ENCODE measurements at places on chromosomes 16 and 17.

- peak overlapping the region; percentile 86 for H3K4me3 ChIP-seq
- no peak overlapping the region for H3K27ac ChIP-seq
- no peaks in the 10 kb centered on the region for H3K27me3 ChIP-seq
- H3K36me3 ChIP-seq = peaks cover 52% of the 10 kb centered on the region
These were observed 1.5 kb downstream of the MYBBP1A start for GRCh38 chr17:4553669-4554068.

GRCh38 chr16:57276596-57276995 lies 7.9 kb downstream of the PLLP start:
- no peaks in the 10 kb centered on the region for H3K4me1 ChIP-seq
- H3K27ac ChIP-seq = no peak overlapping the region
- H3K27me3 ChIP-seq = no peaks in the 10 kb centered on the region
- DNase-seq = no peak

GRCh38 chr17:79984877-79985276 lies 50.8 kb downstream of the TBC1D16 start:
- H3K4me1 ChIP-seq = no peaks in the 10 kb centered on the region

DNA sequence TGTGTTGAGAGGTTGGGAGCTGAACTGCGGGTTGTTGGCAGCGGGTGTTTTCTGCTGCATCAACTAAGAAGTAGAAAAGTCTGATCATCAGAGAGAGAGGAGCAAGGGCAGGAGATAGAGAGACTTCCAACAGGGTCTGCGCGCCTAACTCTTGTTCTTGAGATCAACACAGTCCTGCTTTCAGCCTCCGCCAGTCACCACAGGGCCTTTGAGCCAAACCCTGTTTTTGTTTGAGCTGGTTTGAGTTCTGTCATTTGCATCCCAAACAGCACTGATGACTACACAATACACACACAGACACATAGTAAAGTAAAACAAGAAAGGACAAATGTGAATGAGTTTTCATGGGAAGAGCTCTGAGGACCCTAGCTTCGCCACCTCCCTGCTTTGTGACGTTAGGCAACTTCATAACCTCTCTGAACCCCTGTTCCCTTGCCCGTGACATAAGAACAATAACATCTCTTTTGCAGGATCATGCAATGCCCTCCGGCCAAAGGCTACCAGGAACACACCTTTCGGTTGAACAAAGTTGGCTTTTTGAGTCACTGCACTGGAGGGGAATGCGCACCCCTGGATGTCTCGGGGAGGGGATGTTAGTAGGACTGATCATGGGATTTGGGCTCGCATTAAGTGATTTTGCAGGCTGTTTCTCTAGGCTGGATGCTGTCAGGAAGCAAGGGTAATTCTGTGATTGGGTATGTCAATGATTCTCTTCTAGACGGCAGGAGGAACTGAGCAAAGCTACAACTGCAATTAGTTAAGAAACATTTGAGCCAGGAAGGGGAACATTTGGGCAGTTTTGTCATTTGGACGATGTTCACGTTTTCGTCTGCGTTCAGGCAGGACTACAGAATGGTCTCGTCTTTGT lies 92.3 kb downstream of the C16orf78 start:
- no peak for DNase-seq
- no peak overlapping the region for H3K27ac ChIP-seq
- no peak overlapping the region for H3K4me3 ChIP-seq
- no peaks in the 10 kb centered on the region for H3K36me3 ChIP-seq
- H3K27me3 ChIP-seq = no peaks in the 10 kb centered on the region

- H3K27ac ChIP-seq = no peak overlapping the region
- no peak for DNase-seq
- H3K36me3 ChIP-seq = no peaks in the 10 kb centered on the region
- H3K27me3 ChIP-seq = peaks cover 8% of the 10 kb centered on the region
- H3K4me3 ChIP-seq = no peak overlapping the region
- H3K4me1 ChIP-seq = no peaks in the 10 kb centered on the region
These were observed 4.2 kb upstream of the ALOX15 start for GRCh38 chr17:4645642-4646041.

DNA sequence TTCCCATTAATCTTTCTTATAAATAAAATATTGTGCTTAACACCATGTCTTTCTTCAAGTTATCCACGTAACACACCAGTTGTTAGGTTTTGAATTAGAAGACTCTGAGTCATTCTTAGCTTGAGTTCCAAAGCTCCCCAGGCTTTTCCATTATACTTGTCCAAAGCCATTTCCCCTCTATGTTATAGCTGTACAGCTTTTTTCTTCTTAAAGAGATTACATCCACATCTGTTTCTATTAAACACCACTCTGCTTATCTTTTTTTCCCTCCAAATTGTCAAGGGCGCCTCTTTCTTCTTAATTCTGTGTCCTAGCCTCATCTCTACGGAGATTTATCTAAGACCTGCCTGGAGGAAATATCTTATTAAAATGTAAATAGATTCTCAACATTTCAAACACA lies 139.4 kb upstream of the CPHXL start:
- no peak for DNase-seq
- H3K4me3 ChIP-seq = no peak overlapping the region

- H3K4me1 ChIP-seq = no peaks in the 10 kb centered on the region
- H3K27me3 ChIP-seq = no peaks in the 10 kb centered on the region
- H3K27ac ChIP-seq = no peak overlapping the region
- DNase-seq = no peak
- no peaks in the 10 kb centered on the region for H3K36me3 ChIP-seq
These were observed 11.8 kb upstream of the MLYCD start for GRCh38 chr16:83887080-83887479.

- no peak overlapping the region for H3K4me3 ChIP-seq
- peak overlapping the region; percentile 94 for H3K27ac ChIP-seq
- peak; percentile 63 for DNase-seq
- peaks cover 18% of the 10 kb centered on the region for H3K4me1 ChIP-seq
- no peaks in the 10 kb centered on the region for H3K36me3 ChIP-seq
- H3K27me3 ChIP-seq = no peaks in the 10 kb centered on the region
These were observed 20.8 kb upstream of the PLLP start for GRCh38 chr16:57305159-57305811.

DNA sequence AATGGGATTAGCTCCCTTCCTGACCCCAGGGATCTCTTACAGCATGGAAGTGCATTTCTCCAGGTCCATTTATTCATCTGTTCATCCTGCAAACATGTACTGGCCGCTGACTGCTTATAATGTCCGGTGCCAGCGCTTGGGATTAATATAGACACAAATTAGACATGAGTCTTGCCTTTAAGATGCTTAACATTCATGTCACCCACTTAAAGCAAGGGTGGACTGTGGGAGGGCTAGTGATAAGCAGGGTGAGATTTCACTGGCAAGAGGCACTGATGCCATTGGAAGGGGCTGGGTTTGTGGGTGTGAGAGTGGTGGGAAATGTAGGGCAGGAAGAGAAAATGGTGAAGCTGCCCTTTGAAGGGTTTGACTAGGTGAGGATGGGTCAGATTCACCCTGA lies 92.2 kb upstream of the MPHOSPH6 start:
- H3K4me3 ChIP-seq = no peak overlapping the region
- no peaks in the 10 kb centered on the region for H3K27me3 ChIP-seq
- H3K36me3 ChIP-seq = no peaks in the 10 kb centered on the region
- no peak for DNase-seq

GRCh38 chr17:55843785-55844184 lies 92.9 kb downstream of the PCTP start:
- H3K4me1 ChIP-seq = peaks cover 2% of the 10 kb centered on the region
- no peaks in the 10 kb centered on the region for H3K36me3 ChIP-seq
- no peaks in the 10 kb centered on the region for H3K27me3 ChIP-seq
- no peak for DNase-seq
- H3K4me3 ChIP-seq = no peak overlapping the region

DNA sequence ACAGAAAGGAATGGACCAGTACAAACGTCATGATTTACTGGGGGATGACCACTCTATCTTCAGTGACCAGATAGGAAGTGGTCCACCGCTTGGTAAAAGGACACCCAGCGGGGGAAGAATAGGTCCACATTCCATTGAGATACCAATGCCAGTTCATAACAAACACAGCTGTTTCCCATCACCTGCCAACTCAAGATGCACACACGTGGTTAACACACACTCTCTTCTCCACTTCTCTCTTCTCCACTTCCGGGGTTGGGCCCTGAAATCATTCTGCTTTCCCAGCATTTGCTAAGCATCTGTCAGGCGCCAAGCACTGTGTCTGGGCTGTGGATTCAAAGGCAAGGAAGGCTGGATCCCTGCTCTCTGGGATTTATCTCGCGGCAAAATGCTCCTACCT lies 175.5 kb downstream of the SLC39A11 start:
- no peak overlapping the region for H3K27ac ChIP-seq
- H3K27me3 ChIP-seq = no peaks in the 10 kb centered on the region
- H3K4me1 ChIP-seq = no peaks in the 10 kb centered on the region
- no peaks in the 10 kb centered on the region for H3K36me3 ChIP-seq
- DNase-seq = no peak

GRCh38 chr16:50616386-50616785 lies 64.7 kb downstream of the SNX20 start:
- DNase-seq = no peak
- peaks cover 22% of the 10 kb centered on the region for H3K36me3 ChIP-seq

DNA sequence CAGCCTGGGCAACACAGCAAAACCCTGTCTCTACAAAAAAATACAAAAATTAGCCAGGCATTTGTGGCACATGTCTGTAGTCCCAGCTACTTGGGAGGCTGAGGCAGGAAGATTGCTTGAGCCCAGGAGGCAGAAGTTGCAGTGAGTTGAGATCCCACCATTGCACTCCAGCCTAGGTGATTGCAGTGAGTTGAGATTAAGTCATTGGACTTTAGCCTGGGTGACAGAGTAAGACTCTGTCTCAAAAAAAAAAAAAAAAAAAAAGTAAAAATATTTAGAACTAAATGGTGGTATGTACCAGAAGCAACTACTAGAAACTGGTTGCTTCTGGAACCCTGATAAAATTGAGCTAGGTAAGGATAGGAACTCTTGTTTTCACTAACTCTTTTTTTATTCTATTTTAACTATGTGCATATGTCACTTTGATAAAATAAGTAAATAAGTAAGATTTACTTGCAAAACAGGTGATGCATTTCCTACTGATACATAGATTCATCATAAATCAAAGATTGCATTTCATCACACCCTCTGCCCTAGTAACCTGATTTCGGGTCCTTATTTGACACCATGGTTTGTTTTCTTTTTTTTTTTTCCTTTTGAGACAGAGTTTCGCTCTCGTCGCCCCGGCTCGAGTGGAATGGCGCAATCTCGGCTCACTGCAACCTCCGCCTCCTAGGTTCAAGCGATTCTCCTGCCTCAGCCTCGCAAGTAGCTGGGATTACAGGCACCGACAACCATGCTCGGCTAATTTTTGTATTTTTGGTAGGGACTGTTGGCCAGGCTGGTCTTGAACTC lies 66.0 kb downstream of the USP32 start:
- H3K27me3 ChIP-seq = no peaks in the 10 kb centered on the region
- H3K4me1 ChIP-seq = no peaks in the 10 kb centered on the region
- DNase-seq = no peak
- H3K36me3 ChIP-seq = no peaks in the 10 kb centered on the region
- no peak overlapping the region for H3K27ac ChIP-seq

DNA sequence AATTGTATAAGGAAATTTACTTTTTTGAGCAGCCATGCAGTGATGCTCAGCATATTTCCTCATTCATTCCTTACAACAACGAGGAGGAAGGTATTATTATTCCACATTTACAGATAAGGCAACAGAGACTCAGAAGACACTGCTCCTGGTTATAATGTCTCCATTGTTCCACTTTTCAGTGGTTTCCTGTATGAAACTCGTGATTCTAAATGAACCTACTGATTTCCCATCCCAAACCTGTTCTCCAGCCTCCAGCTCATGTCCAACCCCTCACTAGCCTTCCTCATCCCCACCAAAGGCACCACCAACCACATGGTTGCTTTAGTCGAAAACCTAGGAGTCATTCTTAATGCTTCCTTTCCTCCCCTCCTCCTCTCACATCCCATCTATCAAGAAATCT lies 12.5 kb upstream of the ERCC4 start:
- H3K36me3 ChIP-seq = no peaks in the 10 kb centered on the region
- no peak overlapping the region for H3K27ac ChIP-seq
- H3K27me3 ChIP-seq = no peaks in the 10 kb centered on the region
- H3K4me3 ChIP-seq = no peak overlapping the region
- no peaks in the 10 kb centered on the region for H3K4me1 ChIP-seq

- DNase-seq = no peak
- H3K27me3 ChIP-seq = no peaks in the 10 kb centered on the region
- H3K4me1 ChIP-seq = peaks cover 25% of the 10 kb centered on the region
- no peak overlapping the region for H3K4me3 ChIP-seq
These were observed 2.3 kb downstream of the NAT9 start for GRCh38 chr17:74773871-74774286.

GRCh38 chr16:48366165-48367093 lies 18.8 kb downstream of the SIAH1 start:
- DNase-seq = no peak
- no peaks in the 10 kb centered on the region for H3K27me3 ChIP-seq
- peak overlapping the region; percentile 90 for H3K27ac ChIP-seq
- H3K4me3 ChIP-seq = peak overlapping the region; percentile 75

DNA sequence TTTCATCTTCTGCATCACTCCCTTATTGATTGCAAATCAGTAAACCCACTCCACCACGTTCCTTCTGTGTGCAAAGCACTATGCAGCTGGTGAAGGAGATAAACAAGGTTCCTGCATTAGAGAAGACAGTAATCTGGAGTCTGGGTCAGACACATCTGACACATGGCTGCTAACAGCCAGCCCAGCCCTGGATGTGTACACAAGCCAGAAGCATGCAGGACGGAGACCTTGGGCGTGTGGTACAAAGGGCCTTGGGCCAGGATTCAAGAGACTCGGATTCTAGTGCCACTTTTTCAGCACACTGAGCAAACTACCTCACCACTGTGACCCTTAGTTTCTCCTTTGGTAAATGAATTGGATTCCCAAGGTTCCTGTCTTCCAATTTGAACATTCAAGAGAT lies 86.6 kb upstream of the DNAH9 start:
- H3K36me3 ChIP-seq = no peaks in the 10 kb centered on the region
- no peak for DNase-seq
- no peaks in the 10 kb centered on the region for H3K27me3 ChIP-seq

DNA sequence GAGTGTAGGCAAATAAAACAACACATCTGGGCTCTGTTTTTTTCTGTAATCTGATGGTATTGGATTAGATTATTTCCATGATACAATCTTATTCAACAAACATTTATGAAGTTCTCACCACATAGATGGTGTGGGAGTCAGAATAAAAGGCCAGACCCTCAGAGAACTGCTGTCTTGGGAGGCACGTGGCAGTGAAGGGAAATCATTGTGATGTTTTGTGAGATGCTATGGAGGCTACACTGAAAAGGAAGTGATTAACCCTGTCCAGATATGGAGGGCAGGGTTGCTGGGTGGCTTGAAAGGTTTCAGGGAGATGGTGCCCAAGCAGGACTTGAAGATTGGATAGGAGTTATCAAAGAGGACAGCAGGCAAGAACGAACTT lies 35.6 kb downstream of the DHRS7B start:
- H3K4me3 ChIP-seq = peak overlapping the region; percentile 11
- H3K27me3 ChIP-seq = no peaks in the 10 kb centered on the region
- DNase-seq = no peak
- no peaks in the 10 kb centered on the region for H3K36me3 ChIP-seq

Measured in ascending aorta (tissue), 2 donors.